Thyroid gland (tissue), 4 donors: ENCODE measurements at places on chromosomes 2 and 18. TPM values are rescaled to one million over a fixed set of nuclear protein-coding genes. Genes with fewer than 3 reads are reported as not detected.
A peak's percentile ranks its signal among the peaks of the same experiment; 100 is the strongest.

The KYNU gene
- total RNA-seq: 6.7 TPM

- H3K27me3 ChIP-seq: no peaks in the 10 kb centered on the region
- H3K4me3 ChIP-seq: no peak overlapping the region
- no peaks in the 10 kb centered on the region for H3K36me3 ChIP-seq
- DNase-seq: peak; percentile 12
- peaks cover 32% of the 10 kb centered on the region for H3K4me1 ChIP-seq
Observed at GRCh38 chr2:46136481-46136880, 160.7 kb upstream of the EPAS1 start.

The CTAGE1 gene
- not detected for total RNA-seq

DNA sequence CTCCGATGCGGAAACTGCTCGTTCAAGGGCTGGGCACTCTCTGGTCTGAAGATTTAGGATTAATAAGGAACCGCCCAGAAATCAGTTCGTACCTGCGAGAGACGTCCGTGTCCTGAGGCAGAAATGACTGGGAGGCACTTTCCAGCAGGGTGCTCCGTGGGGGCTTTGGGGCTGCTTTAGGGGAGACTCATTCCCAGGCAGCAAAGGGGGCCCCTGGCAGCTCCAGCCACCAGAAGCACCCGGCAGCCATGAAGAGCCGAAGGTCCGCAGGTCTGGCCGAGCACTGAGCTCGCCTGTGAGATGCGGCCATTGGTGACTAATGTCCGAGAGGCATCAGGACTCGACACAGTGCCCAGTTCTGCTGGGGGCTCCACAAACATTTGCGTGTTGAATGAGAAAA lies 20.9 kb downstream of the KCNG2 start:
- no peaks in the 10 kb centered on the region for H3K36me3 ChIP-seq
- H3K27me3 ChIP-seq: peaks cover 4% of the 10 kb centered on the region
- no peak overlapping the region for H3K27ac ChIP-seq
- no peak overlapping the region for H3K4me3 ChIP-seq
- DNase-seq: no peak
- no peaks in the 10 kb centered on the region for H3K4me1 ChIP-seq

The ANKRD30BL gene
- total RNA-seq: 0.67 TPM
